ENCODE measurements at places on chromosomes 11 and 22.

DNA sequence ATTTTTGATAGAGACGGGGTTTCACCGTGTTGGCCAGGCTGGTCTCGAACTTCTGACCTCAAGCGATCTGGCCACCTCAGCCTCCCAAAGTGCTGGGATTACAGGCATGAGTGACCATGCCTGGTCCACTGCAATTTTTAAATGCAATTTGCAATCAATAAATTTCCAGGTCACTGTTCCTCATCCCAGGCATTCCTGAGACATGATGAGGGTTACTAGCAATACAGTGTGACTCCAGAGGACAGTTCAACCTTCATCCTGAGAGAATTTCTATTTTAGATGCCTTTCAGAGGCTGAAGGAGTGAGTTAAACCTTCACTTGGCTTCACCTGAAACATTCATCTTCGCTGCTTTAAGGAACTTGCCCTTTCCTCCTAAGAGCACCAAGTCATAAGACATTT lies 9.7 kb upstream of the UBASH3B start:
- no peak for DNase-seq

DNA sequence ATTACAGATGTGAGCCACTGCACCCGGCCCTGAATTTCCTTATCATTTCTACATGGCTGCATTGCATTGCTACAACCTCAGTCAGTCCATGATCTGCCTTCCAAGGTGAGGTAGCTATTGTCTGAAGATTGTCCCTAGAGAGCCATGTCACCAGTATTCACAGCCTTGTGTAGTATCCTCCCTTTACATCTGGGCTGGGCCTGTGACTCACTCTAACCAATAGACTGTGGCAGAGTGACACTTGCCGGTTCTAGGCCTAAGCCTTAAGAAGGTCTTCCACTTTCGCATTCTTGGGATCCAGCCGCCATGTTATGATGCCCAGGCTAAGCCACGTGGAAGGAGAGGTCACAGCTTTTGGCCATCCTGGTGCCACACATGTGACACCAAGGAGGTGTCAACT lies 10.1 kb upstream of the PLEKHB1 start:
- no peak for DNase-seq

GRCh38 chr22:39946503-39947219 lies 13.5 kb upstream of the TMA7B start:
- no peak for DNase-seq

DNA sequence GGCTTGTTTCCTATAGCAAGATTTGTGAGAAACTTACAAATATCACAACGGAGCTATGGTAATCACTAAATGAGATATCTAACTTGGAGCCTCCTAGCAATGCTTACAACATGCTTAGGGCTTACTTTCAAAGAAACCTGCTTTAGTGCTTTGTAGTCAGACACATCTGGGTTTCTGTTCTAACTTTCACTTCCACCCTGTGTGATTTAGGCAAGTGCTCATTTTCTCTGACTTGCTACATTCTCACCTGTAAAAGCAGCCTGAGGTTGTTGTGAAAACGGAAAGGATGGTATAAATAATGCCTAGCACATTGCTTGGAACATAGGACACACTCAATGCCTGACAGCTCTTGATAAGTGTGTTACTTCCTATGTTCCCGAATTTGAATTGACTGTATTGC lies 45.6 kb downstream of the LRRC4C start:
- no peak for DNase-seq

- no peak for DNase-seq
Observed at GRCh38 chr22:33781411-33781810, 138.9 kb downstream of the LARGE1 start.

DNA sequence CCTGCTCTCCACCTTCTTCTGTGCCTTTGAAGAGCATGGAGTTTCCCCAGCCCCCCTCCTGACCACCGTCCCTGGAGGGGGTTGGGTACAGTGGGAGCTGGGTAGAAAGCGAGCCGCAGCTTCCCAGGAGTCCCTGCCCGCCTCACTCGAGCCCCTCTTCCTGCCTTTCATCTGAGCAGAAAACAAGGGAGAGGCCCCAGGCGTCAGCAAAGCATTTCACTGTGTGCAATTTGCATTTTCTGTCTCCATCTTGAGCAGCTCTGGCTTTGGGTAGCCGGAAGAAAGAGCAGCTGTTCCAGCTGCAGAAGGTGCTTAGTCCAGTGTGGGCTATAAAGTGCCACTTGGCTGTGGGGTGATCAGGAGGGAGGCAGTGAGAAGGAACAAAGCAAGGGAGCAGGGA lies 229.7 kb downstream of the CEP164 start:
- no peak for DNase-seq

GRCh38 chr11:91248199-91248807 lies 976.3 kb upstream of the FAT3 start:
- peak; percentile 4 for DNase-seq

- DNase-seq, result no peak
Observed at GRCh38 chr11:27409742-27410141, 46.7 kb upstream of the CCDC34 start.

DNA sequence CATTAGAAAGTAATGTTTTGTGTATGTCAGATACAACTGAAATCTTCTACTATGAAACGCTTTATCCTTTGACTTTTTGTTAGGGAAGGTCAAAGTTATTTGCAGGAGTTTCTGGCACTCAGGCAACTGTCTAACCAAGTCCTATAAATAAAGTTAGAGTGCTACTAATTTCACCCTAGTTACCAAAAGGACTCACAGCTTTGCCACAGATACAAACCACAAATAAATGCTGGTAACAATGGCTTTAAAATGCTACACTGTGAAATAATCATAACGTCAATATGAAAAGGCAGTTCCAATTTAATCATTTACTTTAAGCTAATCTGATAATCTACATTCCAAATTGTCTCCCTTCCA lies 124.3 kb downstream of the RBFOX2 start:
- DNase-seq, result no peak

DNA sequence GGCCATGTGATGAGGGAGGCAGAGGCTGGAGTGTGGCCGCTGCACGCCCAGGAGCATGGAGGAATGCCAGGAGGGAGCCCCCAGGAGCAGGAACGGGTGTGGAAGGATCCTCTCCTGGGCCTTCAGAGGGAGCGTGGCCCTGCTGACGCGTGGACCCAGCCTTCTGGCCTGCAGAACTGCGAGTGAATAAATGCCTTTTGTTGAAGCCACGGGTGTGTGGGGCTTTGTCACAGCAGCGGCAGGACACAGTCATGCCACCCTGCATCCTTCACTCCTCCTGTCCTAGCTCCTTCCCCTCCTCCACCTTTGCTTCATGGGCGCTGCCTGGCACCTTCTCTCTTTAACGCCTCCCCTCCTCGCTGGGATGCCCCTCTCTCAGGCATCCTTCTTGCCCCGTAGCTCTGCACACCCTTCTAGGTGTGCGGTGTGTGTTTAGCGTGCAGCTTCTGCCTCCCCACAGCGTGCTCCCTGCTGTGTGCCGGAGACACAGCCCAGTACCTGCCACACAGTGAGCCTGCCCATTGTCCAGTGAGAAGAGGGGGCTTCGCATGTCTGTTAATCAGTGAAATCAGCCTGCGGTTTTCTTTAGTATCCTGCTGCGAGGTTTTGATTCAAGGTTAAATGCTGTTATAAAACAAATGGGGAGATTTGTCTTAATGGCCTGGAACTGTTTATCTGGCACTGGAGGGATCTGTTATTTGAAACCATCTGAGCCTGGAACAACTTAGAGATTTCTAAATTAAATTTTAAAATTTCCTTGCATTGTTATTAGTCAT lies 459.6 kb downstream of the TBC1D22A start:
- no peak for DNase-seq

GRCh38 chr11:3920148-3920852 lies 64.8 kb downstream of the STIM1 start:
- DNase-seq, result peak; percentile 16

- DNase-seq, result no peak
Observed at GRCh38 chr11:8213376-8213775, 44.6 kb upstream of the RIC3 start.

DNA sequence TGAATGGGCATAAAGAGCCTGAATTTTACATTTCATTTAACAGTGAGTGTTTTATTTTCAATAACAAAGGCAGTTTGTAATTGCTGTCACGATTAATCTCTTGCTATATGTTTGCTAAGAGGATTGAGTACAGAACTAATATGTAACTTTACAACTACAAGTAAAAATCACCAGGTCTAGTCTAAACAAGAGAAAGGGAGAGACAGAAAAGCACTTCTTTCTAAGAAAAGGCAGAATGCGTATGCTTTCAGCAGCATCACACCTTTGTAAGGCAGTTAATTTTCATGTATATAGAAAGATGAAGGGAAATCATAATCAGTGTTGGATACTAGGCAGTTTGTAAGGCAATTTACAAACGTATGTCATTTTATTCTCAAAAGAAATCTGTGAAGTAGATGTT lies 169.8 kb downstream of the NELL1 start:
- DNase-seq, result no peak

- no peak for DNase-seq
Observed at GRCh38 chr11:117180661-117181585, 2.4 kb downstream of the SIDT2 start.
